Natural killer cell treated with Interleukin-12 subunit alpha and Interleukin-12 subunit beta and Interleukin-15 and Interleukin-18, amount 100 ng/mL, for 72 hours (primary cell): ENCODE measurements at places on chromosomes 11 and 22. TPM values are rescaled to one million over a fixed set of nuclear protein-coding genes. Genes with fewer than 3 reads are reported as not detected.

Gene TSGA10IP
- total RNA-seq, result not detected

Gene OTOG
- total RNA-seq, result not detected

Gene SLC5A12
- not detected for total RNA-seq

Gene ARL14EP
- total RNA-seq, result 25.0 TPM

Gene OR8D4
- total RNA-seq, result not detected

Gene ISX
- total RNA-seq, result not detected

Gene GGTLC3
- total RNA-seq, result not detected

Gene THAP12
- total RNA-seq, result 43.8 TPM

Gene CDC42BPG
- 0.59 TPM for total RNA-seq

Gene TMEM191C
- total RNA-seq, result 1.4 TPM

Gene JHY
- total RNA-seq, result 0.55 TPM

DNA sequence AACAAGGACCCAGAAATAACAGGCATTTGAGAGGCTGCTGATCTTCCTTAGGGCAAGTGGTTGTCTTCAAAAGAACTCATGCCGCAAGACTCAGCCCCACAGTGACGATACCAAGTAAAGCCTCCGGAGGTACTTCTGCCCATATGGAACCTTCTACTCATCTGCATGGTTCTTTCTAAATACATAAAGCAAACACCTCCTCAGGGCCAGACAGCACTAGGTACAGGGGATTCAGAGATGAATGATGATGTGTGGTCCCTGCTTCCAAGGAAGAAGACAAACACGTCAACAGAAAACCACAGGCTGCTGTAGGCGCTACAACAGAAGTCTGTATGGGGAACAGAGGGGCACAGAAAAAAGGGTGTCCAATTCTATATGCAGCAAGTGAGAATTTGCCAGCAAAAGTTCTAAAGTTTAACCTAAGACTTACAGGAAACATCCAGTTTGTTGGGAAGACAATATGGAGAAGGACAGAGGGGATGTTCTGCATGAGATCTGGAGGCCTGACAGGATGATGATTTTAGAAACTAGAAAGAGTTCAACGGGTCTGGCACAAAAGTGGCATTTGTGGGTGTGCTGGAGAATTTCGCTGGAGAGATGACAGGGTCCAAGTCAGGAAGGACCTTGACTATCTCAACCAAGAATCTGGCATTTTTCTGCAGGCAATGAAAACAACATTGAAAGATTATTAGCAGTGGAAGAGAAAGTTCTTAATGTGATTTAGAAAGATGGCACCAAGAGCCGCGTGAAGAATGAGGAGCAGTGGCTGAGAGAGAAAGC is 23.7 kb downstream of the JAML start:
- no peak for DNase-seq

DNA sequence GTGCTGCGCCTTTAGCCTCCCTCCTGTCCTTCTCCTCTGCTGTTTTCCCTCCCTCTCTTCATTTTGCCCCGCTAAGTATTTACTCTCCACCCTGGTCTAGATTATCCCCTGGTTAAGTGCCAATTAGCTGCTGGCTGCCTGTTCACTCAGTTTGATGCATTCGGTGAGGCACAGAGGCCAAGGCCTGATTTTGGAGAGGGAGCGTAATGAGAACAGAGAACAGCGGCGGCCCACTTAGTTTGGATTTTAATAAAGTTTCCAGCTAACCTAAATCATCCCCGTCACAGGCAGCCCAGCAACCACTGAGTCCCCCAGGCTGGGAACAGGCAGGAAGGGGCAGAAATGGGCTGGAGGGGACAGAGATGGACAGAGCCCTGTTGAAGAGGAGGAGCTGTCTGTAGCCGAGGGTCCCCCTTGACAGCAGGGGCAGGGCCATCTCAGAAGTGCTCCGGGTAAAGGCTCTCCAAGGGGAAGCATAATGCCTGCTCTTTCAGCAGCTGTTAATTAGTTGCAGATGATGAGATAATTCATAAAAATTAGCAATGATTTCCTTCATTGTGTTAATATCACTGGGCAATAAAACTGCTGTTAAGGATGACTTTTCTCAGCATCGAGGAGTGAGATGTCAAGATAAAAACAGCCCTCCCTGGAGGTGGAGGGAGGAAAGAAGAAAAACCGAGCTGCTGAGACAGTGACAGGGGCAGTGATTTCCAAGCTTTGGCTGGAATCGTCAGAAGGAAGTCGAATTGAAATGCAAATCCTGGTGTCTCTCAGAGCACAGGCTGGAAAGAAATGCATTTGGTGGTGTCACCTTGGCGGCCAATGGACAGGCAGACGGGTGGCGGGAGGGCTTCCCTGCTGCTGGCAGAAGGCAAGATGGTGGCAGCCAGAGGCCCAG is 170.1 kb downstream of the GRIK4 start:
- DNase-seq, result no peak

DNA sequence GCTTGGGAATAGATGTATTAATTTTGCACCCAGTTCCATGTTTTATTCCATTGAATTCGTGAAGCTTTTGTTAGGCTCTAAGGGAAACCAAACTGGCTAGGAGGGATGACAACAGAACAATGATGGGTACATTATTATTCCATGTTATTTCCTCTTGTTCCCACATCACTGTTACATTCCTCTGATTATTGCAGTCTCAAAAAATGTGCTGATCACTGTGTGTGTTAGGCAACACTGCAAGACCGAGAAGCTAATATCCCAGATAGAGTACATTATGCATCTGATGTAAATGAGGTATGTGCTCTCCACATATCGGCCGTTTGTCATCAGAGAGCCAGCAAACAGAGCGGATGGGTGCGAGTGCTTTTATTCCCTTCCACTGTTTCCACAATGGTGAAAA is 327.9 kb downstream of the SOX6 start:
- no peak for DNase-seq

- no peak for DNase-seq
Measured at GRCh38 chr11:47350315-47350714, 2.2 kb downstream of the MYBPC3 start.

- no peak for DNase-seq
Measured at GRCh38 chr11:25068451-25068850, 571.6 kb downstream of the LUZP2 start.

DNA sequence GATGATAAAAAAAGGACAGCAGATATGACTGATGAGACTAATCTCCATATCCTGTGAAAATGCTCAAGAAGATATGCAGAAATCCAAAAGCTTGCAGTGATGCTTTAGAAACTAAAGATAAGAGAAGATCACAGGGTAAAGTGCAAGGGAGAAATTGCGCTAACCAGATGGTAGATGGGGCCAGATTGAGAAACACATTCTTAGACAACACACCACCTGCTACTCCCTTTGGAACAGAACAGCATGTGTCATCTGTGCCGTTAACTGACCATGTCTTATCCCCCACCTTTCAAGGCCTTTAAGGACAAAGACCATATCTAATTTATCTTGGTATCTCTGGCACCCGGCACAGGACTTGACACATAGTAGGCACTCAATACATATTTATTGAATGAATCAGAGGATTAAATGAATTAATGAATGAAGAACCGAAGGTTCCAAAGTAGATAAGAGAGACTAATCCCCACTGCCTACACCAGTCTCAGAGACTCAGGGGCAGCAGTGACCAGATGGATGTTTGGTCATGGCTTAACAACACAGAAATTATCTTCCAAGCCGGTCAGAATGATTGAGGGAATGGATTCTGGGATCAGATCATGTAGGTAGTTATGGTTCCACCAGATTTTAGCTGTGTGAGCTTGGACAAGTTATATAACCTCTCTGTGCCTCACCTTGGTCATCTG is 12.3 kb upstream of the P2RY2 start:
- no peak for DNase-seq

GRCh38 chr11:2207773-2208621 is 36.4 kb upstream of the TH start:
- DNase-seq, result no peak

DNA sequence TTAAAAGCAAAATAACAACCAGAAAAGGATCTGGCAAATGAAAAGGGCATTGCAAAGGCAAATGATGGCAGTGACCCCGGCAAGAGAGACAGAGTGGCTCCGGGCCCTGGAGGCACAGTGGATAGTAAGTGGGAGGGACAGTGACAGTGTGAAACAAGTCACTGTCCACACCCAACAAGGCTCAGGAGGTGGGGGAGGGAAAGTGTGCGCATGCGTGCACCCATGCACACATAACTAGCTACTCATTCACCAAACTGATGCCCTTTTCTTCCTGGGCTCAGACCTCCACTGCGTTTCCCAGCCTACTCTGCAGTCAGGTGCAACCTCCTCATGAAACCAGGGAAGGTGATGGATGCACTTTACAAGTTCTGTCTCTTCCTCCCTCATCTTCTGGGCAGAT is 108.4 kb downstream of the SHANK2 start:
- DNase-seq, result no peak

- DNase-seq, result no peak
Measured at GRCh38 chr11:77776455-77776854, 44.1 kb downstream of the RSF1 start.

DNA sequence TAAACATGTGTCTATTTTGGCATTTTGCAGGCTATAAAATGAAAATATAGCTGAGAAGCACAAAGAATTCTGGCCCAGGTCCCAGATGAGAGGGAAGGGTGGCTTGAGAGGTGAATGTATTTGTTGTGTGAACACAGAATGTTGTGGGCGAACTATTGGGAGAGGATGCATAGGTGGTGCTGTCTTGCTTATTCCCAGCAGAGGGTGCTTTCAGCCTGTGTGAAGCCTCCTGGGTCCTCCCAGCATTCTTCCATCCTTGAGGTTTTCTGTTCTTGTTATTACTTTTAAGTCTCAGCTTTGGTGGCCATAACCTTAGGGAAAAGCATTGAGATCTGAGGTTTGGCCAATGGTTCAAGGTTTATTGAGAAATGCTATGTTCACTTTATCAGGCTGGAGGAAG is 108.7 kb upstream of the SNX19 start:
- no peak for DNase-seq

GRCh38 chr11:17244046-17244445 is 32.5 kb upstream of the NUCB2 start:
- no peak for DNase-seq

- DNase-seq, result no peak
Measured at GRCh38 chr11:82045748-82046457, 687.8 kb downstream of the FAM181B start.

DNA sequence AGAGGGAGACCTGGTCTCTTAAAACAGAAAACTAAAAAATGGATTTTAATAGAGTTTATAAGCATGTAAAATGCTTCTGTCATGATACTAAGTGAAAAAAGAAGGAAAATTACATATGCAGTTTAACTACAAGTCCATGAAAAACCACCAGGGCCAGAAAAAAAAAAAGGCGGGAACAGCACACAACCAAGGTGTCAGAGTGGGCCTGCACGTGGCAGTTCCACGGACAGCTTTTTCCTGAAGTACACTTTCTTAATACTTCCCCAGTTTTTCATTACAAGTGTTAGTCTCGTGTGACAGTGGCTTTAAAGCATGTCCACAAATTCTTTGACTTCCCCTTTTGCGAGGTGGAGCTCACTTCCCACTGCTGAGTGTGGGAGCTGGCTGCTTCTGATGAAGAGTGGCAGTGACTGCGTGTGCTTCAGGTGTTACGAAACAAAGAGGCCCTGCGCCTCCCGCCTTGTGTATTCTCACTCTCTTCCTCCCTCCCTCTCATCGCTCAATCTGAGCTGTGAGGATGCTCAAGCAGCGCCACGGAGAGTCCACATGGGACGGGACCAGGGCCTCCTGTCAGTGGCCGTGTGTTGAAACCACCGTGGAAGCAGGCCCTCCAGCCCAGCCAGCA is 16.4 kb downstream of the PPM1F start:
- no peak for DNase-seq

DNA sequence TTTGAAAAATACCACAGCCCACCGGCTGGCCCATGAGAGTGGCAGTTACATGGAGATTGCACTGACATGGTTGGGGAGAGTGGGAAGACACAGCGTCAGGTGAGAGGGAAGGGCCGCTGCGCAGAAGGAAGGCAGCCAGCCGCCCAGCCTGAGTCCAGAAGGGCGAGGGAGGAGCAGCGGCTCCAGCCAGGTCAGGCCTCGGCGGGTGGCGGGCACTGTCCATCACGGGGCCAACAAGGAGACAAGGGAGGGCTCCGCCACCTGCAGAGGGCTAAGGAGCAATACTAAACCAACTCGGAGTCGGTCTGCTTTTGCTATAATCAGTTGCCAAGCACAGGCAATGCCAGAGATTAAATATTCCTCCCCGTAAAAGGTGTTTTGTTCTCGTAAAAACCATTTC is 384.5 kb downstream of the TBC1D22A start:
- no peak for DNase-seq

GRCh38 chr11:8707541-8708191 is 25.1 kb downstream of the RPL27A start:
- no peak for DNase-seq

GRCh38 chr11:7495882-7496551 is 10.7 kb downstream of the OLFML1 start:
- no peak for DNase-seq

- no peak for DNase-seq
Measured at GRCh38 chr11:88531831-88532230, 194.3 kb upstream of the CTSC start.

GRCh38 chr11:76185931-76186401 is 20.3 kb downstream of the WNT11 start:
- no peak for DNase-seq

DNA sequence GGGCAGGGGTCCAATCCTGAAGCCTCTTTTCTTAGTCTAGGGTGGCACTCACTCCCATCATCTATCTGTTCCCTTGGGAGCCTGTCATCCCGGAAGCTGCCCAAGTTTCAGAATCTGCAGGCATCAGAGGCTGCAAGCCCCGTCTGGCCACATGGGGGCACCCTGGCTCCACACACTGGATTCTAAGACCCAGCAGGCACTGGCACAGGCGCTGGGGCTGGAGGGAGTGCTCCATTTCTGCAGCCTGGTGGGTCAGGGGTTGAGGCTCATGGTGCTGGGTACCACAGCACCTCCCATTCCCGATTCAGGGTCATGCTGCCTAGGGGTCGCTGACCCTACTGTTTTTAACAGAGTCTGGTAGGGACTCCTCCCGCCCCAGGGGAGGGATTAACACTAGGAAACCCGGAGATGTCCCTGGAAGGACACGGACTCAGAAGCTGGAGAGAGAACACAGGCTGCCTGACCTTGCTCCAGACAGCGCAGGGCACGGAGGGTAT is 243.9 kb upstream of the SYN3 start:
- DNase-seq, result no peak

- DNase-seq, result no peak
Measured at GRCh38 chr11:33162831-33163230, 1.6 kb upstream of the CSTF3 start.

- no peak for DNase-seq
Measured at GRCh38 chr22:45726081-45726480, 54.4 kb downstream of the ATXN10 start.

DNA sequence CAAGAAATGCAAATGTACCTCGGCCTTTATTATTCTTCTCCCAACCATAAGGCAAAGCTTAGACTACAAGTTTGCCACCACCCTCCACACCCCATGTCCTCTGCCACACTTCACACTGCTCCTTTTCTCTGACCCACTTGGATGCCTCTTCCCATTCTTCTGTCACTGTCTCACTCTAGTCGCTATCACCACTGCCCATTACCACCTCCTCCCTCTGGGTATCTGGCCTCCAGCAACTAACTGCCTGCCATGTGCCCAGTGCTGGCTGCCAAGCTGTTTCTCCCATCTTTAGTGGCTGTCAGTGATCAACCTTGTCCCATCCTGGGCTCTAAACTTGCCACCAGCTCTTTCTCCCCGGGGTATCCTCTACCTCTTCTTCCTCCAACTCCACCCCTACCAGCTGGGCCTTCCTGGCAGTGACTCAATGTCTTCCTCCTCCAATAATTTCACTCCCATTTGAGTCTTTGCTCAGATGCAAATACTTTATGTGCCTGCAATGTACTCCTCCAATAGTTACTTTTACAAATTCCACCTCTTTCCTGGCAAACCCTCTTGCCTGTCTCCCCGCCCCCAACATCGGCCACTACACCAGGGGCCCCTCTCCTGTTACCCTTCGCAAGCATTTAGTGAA is 20.1 kb upstream of the KDM2A start:
- DNase-seq, result no peak

- no peak for DNase-seq
Measured at GRCh38 chr11:71151561-71151960, 100.8 kb downstream of the SHANK2 start.
